ENCODE measurements at places on chromosomes 1 and 21.

GRCh38 chr1:64110924-64111777 is 92.3 kb upstream of the UBE2U start:
- H3K4me1 ChIP-seq: no peaks in the 10 kb centered on the region
- no peak for ATAC-seq
- H3K4me3 ChIP-seq: no peak overlapping the region
- peaks cover 25% of the 10 kb centered on the region for H3K27me3 ChIP-seq
- H3K27ac ChIP-seq: no peak overlapping the region

GRCh38 chr21:45076245-45076711 is 1.9 kb downstream of the ADARB1 start:
- peaks cover 45% of the 10 kb centered on the region for H3K4me1 ChIP-seq
- no peaks in the 10 kb centered on the region for H3K27me3 ChIP-seq
- H3K27ac ChIP-seq: peak overlapping the region; percentile 3
- H3K36me3 ChIP-seq: peaks cover 7% of the 10 kb centered on the region
- ATAC-seq: no peak

GRCh38 chr1:203268901-203269653 is 36.2 kb upstream of the BTG2 start:
- H3K27ac ChIP-seq: no peak overlapping the region
- peaks cover 15% of the 10 kb centered on the region for H3K4me1 ChIP-seq
- ATAC-seq: peak; percentile 25
- no peak overlapping the region for H3K4me3 ChIP-seq
- no peaks in the 10 kb centered on the region for H3K27me3 ChIP-seq
- H3K36me3 ChIP-seq: no peaks in the 10 kb centered on the region

DNA sequence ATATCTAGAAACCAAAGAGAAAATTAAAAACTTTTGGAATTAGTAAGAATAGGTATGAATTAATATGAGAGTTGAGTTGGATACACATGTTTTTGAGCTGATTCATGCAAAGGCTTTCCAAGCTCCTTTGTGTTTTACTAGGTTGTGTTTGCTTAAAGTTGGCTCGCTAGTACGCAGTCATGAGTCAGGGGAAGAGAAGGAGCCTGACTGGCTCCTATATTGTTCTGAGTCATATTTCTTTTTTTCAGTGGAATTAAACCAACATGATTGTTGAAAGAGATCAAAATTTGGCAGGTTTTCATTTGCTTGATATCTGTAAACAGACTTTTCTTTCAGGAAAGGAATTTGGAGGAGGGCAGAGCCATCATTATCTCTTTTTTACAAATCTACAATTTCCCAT is 66.7 kb downstream of the MAGI3 start:
- H3K27me3 ChIP-seq: no peaks in the 10 kb centered on the region
- no peaks in the 10 kb centered on the region for H3K36me3 ChIP-seq
- H3K27ac ChIP-seq: no peak overlapping the region
- no peak for ATAC-seq
- H3K4me3 ChIP-seq: no peak overlapping the region

DNA sequence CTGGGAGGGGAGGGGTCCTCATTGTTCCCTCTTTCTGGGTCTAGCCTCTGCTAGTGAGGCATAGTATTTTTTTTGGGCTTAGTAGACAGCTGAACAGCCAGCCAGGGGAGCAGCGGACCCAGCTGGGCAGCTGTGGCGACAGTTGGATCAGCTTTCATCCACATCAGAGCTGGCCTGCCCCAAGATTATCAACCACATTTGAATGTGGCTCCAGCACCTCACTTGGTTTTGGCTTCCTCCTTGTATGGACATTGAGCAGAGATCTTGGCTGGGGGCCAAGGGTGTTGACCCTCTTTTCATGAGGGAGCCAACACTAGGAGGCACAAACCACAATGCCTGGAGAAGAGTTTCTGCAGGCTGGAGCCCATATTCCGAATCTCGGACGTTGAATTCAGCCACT is 25.0 kb downstream of the WNT4 start:
- no peak for ATAC-seq
- no peak overlapping the region for H3K4me3 ChIP-seq
- no peaks in the 10 kb centered on the region for H3K27me3 ChIP-seq
- H3K4me1 ChIP-seq: peaks cover 15% of the 10 kb centered on the region
- H3K36me3 ChIP-seq: peaks cover 39% of the 10 kb centered on the region
- H3K27ac ChIP-seq: peak overlapping the region; percentile 82

GRCh38 chr1:229266274-229266673 is 4.6 kb upstream of the RAB4A start:
- no peaks in the 10 kb centered on the region for H3K36me3 ChIP-seq
- no peak overlapping the region for H3K27ac ChIP-seq
- H3K4me1 ChIP-seq: peaks cover 7% of the 10 kb centered on the region
- H3K4me3 ChIP-seq: no peak overlapping the region
- no peak for ATAC-seq

DNA sequence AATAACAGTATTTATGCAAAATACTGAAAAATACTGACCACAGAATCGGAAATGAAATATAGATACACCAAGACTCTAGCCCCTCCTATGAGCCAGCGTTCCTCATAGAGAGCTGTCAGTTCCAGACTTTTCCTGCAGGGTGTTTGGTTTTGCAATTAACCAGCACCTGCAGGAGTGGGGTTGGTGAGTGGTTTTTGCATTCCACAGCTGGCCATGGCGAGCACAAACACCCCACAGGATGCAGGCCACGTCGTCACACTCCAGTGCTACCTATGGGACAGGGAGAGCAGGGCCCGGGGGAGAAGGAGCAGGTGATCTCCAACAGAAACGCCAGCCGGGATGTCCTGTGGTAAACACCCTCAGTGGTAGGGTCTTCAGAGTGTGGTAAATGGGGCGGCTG is 94.1 kb downstream of the ERG start:
- no peaks in the 10 kb centered on the region for H3K4me1 ChIP-seq
- peaks cover 24% of the 10 kb centered on the region for H3K27me3 ChIP-seq
- no peaks in the 10 kb centered on the region for H3K36me3 ChIP-seq
- no peak overlapping the region for H3K4me3 ChIP-seq
- no peak overlapping the region for H3K27ac ChIP-seq

DNA sequence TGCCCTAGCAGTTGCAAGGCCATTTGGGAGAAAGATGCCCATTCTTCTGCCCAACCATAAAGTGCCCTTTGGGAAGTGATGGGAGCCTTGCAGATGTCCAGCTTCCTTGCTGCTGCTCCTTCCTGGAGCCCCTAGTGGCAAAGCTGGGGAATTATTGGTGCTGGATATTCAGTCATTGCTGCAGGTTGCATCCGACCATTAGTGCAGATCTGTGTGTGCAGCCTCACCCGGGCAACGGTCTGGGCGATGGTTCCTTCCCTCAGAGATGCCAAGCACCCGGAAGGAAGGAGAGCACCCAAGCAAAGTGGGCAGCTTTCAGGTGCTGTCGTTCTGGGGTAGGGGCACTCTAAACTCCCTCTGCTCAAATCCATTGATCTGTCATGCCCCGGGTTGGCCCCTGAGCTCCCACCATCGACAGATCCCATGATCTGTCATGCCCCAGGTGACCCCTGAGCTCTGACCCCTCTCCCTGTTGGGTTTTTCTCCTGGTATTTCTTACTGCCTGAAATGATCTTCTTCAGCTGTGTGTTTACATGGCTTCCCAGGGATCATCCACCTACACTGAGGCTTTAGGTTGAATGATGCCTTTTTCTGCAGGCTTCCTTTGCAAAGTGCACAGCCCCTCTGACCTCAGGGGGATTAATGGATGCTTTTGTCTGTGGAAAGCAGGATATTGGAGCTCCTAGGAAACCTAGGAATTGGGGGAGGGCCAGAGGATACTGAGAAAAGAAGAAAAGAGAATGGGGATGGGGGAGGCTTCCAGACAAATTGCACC is 467.5 kb downstream of the PTPRU start:
- no peak overlapping the region for H3K27ac ChIP-seq
- no peak overlapping the region for H3K4me3 ChIP-seq
- H3K27me3 ChIP-seq: peaks cover 55% of the 10 kb centered on the region
- no peaks in the 10 kb centered on the region for H3K4me1 ChIP-seq
- no peaks in the 10 kb centered on the region for H3K36me3 ChIP-seq

GRCh38 chr1:15206418-15207030 is 40.5 kb upstream of the FHAD1 start:
- H3K4me3 ChIP-seq: no peak overlapping the region
- ATAC-seq: no peak
- peaks cover 17% of the 10 kb centered on the region for H3K27me3 ChIP-seq
- H3K27ac ChIP-seq: no peak overlapping the region
- H3K4me1 ChIP-seq: no peaks in the 10 kb centered on the region

DNA sequence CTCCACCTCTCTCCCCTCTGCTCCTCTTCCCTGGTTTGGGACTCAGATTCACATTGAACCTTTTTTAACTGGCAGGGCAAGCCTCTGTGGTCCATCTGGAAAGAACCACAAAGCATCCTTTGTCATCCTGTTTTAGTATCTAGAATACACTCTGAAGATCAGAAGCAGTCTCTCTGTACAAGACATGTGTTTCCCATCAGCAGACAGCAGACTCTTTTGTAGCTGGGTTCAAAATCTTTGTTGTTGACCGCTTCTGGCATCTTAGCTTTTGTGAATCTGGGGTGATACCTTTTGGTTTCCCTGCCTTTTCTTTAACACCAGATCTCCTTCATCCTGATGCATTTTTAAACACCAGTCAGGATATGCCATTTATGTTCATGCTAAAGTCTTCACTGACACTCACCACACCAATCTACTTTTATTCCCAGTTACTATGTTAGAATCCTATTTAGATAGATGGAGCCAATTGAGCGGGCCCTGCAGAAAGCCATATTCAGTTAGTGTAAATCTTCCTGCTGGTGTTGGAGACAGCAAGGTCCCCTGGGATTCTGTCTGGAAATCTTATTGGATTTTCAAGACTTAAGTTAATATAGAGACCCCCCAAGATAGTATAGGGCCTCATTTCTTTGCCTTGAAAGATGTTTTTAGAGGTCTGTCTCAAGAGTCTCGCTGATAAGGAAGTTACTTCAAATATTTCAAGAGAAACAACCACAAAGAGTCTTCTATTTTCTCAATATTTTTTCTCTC is 51.1 kb downstream of the ST6GALNAC3 start:
- no peaks in the 10 kb centered on the region for H3K4me1 ChIP-seq
- no peak overlapping the region for H3K27ac ChIP-seq
- no peak overlapping the region for H3K4me3 ChIP-seq

- ATAC-seq: no peak
- no peaks in the 10 kb centered on the region for H3K27me3 ChIP-seq
- H3K27ac ChIP-seq: no peak overlapping the region
- peak overlapping the region; percentile 85 for H3K4me3 ChIP-seq
These were observed 6.2 kb upstream of the ARHGEF19 start for GRCh38 chr1:16218674-16219071.

GRCh38 chr1:38009088-38009840 is 3.3 kb upstream of the UTP11 start:
- H3K27me3 ChIP-seq: peaks cover 4% of the 10 kb centered on the region
- ATAC-seq: peak; percentile 71
- H3K4me1 ChIP-seq: peaks cover 24% of the 10 kb centered on the region
- peak overlapping the region; percentile 58 for H3K4me3 ChIP-seq

GRCh38 chr1:178220094-178220493 is 126.2 kb downstream of the RASAL2 start:
- no peaks in the 10 kb centered on the region for H3K27me3 ChIP-seq
- H3K36me3 ChIP-seq: no peaks in the 10 kb centered on the region
- no peak overlapping the region for H3K27ac ChIP-seq
- ATAC-seq: no peak

- peaks cover 11% of the 10 kb centered on the region for H3K36me3 ChIP-seq
- H3K4me1 ChIP-seq: peaks cover 8% of the 10 kb centered on the region
- H3K27me3 ChIP-seq: no peaks in the 10 kb centered on the region
- ATAC-seq: no peak
- no peak overlapping the region for H3K27ac ChIP-seq
These were observed 4.1 kb downstream of the APOA2 start for GRCh38 chr1:161219078-161219892.

All from activated T-helper 17 cell treated with anti-CD3 and anti-CD28 coated beads, Interleukin-2, amount 50 U/mL, for 72 hours (primary cell).